NCI-H524 treated with DMSO at 0.1 percent for 48 hours (cell line): ENCODE measurements at places on chromosomes 3 and 15.

GRCh38 chr3:89300526-89300925 is 193.1 kb downstream of the EPHA3 start:
- no peak for DNase-seq

- DNase-seq = no peak
These were observed 186.5 kb upstream of the GAP43 start for GRCh38 chr3:115436767-115437301.

GRCh38 chr15:74327756-74328155 is 39.7 kb downstream of the CYP11A1 start:
- DNase-seq = no peak

- no peak for DNase-seq
These were observed 52.8 kb downstream of the SHOX2 start for GRCh38 chr3:158053386-158053785.

DNA sequence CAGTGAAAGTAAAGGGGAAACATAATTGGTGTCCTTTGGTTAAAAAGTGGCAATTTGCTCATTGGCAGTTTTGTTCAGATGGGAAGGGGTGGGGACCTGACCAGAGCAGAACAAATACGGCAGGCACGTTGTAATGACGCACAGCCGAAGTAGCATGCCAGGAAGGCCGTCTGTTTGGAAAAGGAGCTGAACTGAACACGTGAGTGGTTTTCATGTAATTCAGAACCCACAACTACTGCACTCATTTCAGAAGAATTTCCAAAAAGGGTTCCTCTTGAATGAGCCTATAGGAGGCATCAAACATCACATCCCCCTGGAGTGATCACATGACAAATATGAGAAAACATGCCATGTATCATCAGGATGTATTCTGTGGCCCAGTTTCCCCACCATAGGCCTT is 42.9 kb upstream of the LMCD1 start:
- DNase-seq = no peak
